CD4-positive, alpha-beta T cell treated with Interferon alpha-2 for 1 hour (primary cell): ENCODE measurements at places on chromosomes 7 and 10.

DNA sequence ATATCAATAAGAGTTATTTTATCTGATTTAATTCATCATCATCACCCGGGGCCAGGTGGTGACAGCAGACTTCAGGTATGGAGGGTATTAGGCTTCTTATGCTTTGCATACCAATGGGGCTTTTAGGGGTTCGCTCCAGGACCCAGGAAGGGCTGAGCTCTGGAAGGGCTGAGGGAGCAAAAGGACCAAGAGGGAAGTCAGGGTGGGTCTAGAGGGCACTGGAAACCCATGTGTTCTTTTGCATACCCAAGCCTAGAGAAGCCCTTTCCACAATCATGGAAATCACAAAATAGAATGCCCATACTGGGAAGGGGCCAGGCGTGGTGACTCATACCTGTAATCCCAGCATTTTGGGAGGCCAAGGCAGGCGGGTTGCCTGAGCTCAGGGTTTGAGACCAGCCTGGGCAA, 30.9 kb upstream of the VCL start:
- no peak for DNase-seq

- DNase-seq: no peak
Observed at GRCh38 chr10:20606985-20607384, 290.1 kb downstream of the NEBL start.

DNA sequence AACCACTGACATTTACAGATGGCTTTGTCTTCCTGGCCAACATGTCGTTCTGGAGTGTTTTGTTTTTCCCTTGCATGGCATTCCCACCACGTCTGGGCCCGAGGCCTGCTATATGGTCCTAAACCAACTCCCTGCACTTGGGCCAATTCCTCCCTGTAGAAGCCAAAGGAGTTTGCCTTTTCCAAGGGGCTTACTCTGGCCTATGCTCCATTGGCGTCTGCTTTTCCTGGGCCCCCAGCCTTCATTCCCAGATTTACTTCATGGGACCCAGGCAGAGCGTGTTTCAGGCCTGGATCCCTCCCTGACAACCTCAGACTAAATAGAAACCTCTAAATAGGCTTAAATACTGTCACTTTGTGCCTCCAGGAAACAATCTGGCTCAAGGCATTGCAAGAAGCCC, 60.7 kb downstream of the MINDY4 start:
- DNase-seq: no peak

GRCh38 chr7:66939325-66939724, 18.3 kb downstream of the TMEM248 start:
- no peak for DNase-seq

DNA sequence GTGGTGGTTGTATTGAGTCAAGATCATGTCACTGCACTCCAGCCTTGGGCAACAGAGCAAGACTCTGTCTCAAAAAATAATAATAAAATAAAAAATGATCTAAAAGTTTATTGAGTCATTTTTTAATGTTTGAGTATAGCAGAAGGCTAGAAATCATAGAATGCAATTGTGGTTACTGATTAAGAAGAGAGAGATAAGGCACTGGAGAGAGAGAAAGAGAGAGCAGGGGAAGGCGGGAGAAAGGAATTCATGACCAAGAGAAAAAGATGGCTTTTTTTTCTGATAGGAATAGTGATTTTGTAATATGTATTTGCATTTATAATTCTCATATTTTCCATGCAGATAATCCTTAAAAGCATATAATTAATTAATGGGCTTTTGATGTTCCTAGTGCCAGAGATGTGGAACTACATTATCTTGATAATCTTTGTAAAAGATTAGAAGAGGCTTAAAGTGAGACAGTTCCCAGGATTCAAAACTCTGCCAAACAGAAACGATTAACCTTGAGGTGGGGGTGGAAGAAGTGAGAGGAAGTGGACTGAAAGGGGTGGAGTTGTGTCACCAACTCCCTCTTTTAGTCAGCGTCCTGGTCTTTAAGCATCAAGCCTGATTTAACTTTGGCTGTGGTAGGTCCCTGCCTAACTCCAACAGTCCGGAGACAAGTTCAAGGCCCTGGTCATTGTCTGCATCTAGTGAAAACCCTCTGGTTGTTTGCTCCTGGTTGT, 76.2 kb downstream of the CHN2 start:
- DNase-seq: no peak

DNA sequence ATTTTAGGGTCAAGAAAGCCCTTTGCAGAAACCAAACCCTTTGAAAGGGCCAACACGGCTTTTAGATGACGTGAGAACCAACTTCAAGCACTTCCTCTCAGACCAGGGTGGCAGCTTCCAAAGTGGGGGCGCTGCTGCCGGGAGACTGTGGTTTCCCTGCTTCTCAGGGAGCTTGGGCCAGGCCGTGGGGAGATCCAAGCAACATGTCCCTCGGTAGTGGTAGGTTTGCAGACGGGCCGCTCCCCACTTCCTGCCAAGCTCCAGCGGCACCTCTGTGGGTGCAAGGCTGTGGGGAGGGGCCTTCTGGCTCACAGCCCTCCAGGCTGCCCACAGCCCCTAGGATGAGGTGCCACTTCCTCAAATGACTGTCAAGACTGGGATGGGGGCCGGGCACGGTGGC, 132.4 kb downstream of the FAM53B start:
- peak; percentile 67 for DNase-seq
